ENCODE measurements at places on chromosomes 12 and 14. TPM values are rescaled to one million over a fixed set of nuclear protein-coding genes. Genes with fewer than 3 reads are reported as not detected.

The BTG1 gene
- 33.3 TPM for total RNA-seq

The RASSF8 gene
- total RNA-seq = 34.4 TPM

The GUCY2C gene
- total RNA-seq = 31.0 TPM

The POC1B gene
- 68.3 TPM for total RNA-seq

The CFAP251 gene
- 1.2 TPM for total RNA-seq

The MDM1 gene
- total RNA-seq = 5.8 TPM

The CHGA gene
- 356 TPM for total RNA-seq

The CACNA1C gene
- 23.7 TPM for total RNA-seq

The FKBP4 gene
- 28.1 TPM for total RNA-seq

The FAM90A1 gene
- not detected for total RNA-seq

The RNASE7 gene
- total RNA-seq = not detected

The FAM161B gene
- 3.3 TPM for total RNA-seq

The STYK1 gene
- 12.0 TPM for total RNA-seq

The SMIM41 gene
- 7.8 TPM for total RNA-seq

The NR1H4 gene
- total RNA-seq = not detected

The PMCH gene
- total RNA-seq = not detected

The SLCO1B1 gene
- not detected for total RNA-seq

The IRAK3 gene
- 4.7 TPM for total RNA-seq

The DEPDC4 gene
- 1.6 TPM for total RNA-seq

The HOXC4 gene
- 3.5 TPM for total RNA-seq

The PRH2 gene
- total RNA-seq = not detected

Data from stomach (tissue), 19 donors.